ENCODE measurements at places on chromosomes 7 and 10. TPM values are rescaled to one million over a fixed set of nuclear protein-coding genes. Genes with fewer than 3 reads are reported as not detected.

DNA sequence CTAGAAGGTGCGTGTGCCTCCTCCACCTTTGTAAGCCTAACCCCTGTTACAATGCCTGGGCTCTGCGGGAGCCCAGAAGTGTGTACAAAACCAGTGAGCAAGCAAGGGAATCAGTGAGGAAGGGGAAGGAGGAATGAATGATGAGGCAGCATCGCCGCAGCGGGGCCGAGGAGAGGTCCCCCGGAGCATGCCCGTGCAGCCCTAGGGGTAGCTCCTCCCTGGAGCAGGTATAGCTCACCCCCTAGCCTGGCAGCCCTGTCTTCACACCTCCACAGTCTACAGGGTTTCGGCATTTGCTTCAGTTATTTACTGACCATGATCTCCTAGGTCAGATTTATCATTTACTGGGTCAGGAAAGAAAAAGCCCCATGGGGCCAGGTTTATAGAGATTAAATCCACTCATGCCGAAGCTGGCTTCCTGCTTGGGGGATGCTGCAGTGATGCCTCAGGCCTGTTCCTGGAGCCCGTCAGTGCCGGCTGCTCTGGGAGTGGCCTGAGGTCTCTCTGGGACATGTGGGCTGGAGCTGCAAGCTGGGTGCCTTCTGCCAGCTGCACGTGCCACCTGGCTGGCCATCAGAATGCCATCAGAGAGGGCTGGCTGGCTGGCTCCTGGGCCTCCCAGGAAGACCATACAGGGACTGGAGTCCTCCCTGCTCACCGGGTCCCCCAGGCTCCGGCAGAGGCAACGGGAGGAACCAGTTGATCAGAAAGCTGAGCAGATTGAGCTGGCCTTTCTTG, 138.9 kb downstream of the GRK5 start:
- H3K27ac ChIP-seq: no peak overlapping the region
- H3K4me1 ChIP-seq: peaks cover 37% of the 10 kb centered on the region
- no peak for DNase-seq
- H3K36me3 ChIP-seq: peaks cover 8% of the 10 kb centered on the region
- no peak overlapping the region for H3K4me3 ChIP-seq

TMEM178B gene
- total RNA-seq: 8.2 TPM

GRCh38 chr7:80312139-80312661, 177.6 kb downstream of the GNAI1 start:
- H3K4me1 ChIP-seq: no peaks in the 10 kb centered on the region
- H3K4me3 ChIP-seq: no peak overlapping the region
- no peak overlapping the region for H3K27ac ChIP-seq
- no peak for DNase-seq

GRCh38 chr7:143416565-143417149, 8.0 kb upstream of the EPHA1 start:
- H3K4me1 ChIP-seq: no peaks in the 10 kb centered on the region
- no peak for DNase-seq
- H3K36me3 ChIP-seq: no peaks in the 10 kb centered on the region
- H3K27me3 ChIP-seq: peaks cover 35% of the 10 kb centered on the region

Data from natural killer cell treated with Interleukin-12 subunit alpha and Interleukin-12 subunit beta and Interleukin-15 and Interleukin-18, amount 100 ng/mL, for 72 hours (primary cell).